ENCODE measurements at places on chromosomes 3 and 15.

DNA sequence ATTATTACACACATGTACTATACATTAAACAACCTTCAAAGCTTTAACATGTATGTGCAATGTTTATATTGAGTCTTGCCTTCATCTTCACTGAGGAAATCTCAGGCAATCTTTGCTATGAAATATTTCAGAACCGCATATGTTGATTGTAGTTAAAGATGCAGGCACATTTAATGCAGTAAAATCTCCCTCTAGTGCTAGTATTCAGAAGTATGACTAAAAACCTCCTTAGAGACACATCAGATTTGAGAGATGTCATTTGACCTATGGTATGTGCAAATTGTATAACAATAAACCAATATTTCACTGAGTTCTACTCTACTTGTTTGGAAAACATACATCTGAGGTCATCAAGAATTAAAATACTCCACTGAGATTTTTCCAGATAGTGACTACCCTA, 123.8 kb upstream of the C15orf61 start:
- no peak for DNase-seq

DNA sequence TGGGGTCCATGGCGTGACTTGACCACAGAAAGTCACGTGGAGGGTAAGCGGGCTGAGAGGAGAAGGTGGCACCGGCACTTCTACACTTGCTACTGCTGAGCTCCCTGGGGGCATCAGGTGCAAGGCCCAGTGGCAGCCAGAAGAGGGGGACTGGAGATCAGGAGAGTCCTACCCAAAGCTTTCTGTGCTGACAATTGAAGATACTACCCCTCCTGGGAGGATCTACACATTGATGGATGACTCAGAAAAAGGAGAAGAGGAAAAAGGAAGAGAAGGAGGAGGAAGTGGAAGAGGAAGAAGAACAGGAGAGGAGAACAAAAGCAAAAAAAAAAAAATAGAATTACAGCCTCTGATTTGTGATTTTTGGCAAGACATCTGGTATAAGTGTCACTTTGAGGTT, 41.2 kb downstream of the MYO5C start:
- no peak for DNase-seq

GRCh38 chr3:183880121-183880520, 4.6 kb downstream of the PARL start:
- DNase-seq = no peak

DNA sequence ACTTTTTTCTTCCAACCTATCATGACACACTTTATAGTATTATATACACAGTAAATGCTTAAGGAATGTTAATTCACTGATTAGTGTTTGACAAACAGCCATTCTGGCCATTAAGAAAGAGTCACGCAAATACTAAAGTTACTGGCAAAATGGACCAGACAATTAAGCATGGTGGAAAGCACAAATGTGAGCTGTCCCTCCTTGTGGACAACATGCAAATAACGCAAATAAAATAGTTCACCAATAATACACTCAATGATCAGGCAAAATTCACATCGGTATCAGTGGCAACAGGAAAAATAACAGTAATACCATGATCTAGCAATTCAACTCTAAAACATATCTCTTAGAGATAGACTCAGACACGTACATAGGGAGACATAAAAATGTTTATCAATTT, 71.7 kb downstream of the NEDD4 start:
- no peak for DNase-seq

- no peak for DNase-seq
Observed at GRCh38 chr3:117054556-117054955, 345.0 kb downstream of the TUSC7 start.

DNA sequence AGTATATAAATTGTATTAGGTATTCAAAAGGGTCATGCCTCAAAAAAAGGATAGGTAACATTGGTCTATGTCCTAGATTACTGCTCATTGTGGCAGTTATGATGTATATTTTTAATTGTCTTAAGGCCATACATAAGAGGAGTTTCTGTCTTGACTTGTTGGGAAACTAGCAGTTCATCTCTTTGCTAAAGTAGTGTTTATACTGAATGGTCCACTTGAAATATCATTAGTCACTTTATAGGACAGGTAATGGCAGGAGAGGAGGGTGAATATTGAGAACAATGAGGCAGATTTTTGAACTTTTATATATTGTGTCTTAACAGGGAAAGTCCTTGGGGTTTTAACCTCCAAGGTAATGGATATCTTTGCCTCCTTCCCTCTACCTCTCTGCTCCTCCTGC, 58.4 kb downstream of the TP63 start:
- DNase-seq = no peak

DNA sequence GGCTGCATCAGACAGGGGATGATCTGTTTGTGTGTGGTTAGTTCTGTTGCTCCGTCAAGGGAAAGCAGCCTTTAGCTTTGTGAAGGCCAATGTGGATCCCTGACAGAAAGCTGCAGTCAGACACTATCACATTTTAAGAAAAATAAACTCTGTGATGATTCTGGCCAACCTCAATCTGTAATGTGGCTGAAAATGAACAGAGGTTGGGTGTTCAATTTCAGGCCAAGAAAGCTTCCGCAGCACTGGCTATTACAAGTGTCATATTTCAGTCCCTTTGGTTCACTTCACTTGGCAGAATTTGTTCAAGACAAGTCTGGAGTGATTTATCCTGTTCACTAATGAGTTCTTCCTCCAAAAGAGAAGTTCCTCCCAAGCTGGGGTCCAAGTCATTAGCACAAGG, 571.8 kb upstream of the IL12A start:
- DNase-seq = no peak

GRCh38 chr15:28888900-28889299, 3.1 kb downstream of the APBA2 start:
- DNase-seq = no peak

- DNase-seq = no peak
Observed at GRCh38 chr15:93649691-93650235, 560.8 kb upstream of the RGMA start.

DNA sequence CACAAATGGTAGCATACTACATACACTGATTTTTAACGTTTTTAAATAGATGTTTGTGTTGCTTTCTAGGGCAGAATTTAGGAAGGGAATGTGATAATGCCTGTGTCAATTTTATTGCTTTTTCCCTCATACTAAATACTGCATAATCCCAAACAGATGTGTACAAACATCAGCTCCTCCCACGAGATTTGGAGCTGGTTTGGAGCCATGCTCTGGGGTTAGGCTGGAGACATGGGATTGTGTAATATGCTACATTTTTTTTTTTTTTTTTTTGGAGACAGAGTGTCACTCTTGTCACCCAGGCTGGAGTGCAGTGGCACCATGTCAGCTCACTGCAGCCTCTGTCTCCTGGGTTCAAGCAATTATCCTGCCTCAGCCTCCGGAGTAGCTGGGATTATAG, 80.1 kb downstream of the EBLN2 start:
- no peak for DNase-seq

GRCh38 chr3:132255041-132255745, 62.0 kb upstream of the ACP3 start:
- no peak for DNase-seq

DNA sequence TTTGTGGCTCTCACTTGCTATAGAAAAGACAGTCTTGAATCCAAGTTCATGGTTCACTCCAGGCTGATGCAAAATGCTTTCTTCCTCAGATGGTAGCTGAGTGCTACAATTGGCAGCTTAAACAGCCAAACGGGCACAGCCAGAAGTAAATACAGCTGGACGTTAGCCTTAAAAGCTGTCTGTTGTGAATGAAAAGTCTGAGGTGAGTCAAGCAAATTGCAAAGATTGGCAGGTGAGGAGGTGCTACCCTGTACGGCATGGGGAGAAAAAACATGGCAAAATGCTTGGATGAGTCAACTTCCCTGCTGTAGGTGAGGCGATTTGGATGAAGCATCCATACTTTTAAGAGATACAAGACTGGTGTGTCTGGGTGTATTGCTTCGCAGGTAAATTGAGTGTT, 40.5 kb downstream of the IL5RA start:
- DNase-seq = no peak

- DNase-seq = no peak
Observed at GRCh38 chr15:84785053-84785452, 32.1 kb upstream of the ALPK3 start.

- DNase-seq = no peak
Observed at GRCh38 chr15:73910522-73911303, 15.5 kb upstream of the LOXL1 start.

GRCh38 chr3:110067527-110067926, 730.2 kb upstream of the DPPA4 start:
- no peak for DNase-seq

- DNase-seq = peak; percentile 47
Observed at GRCh38 chr3:50242851-50243542, 7.0 kb downstream of the GNAI2 start.

DNA sequence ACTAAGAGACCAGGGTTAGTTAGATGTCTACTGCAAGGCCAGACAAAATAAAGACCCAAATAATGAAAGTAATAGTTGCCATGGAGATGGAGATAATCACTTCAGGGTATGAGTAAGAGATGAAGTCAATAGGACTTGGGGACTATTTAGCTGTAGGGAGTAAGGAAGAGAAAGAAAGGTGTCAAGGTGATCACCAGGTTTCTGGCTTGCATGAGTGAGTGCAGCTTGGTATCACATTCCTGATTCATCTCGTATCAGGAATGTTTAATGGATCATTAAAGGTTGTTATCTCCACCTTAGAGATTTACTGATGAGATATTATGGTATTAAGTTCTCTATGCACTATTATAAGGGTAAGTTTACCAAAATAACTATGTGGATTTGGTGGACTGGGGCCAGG, 357.4 kb upstream of the ATP11B start:
- DNase-seq = no peak

- no peak for DNase-seq
Observed at GRCh38 chr3:73072634-73073033, 11.2 kb downstream of the EBLN2 start.

All from esophagus squamous epithelium (tissue), 5 donors.